ENCODE measurements at places on chromosomes 2 and 18.

- no peak for DNase-seq
Measured at GRCh38 chr18:48162956-48163737, 232.7 kb upstream of the SMAD2 start.

DNA sequence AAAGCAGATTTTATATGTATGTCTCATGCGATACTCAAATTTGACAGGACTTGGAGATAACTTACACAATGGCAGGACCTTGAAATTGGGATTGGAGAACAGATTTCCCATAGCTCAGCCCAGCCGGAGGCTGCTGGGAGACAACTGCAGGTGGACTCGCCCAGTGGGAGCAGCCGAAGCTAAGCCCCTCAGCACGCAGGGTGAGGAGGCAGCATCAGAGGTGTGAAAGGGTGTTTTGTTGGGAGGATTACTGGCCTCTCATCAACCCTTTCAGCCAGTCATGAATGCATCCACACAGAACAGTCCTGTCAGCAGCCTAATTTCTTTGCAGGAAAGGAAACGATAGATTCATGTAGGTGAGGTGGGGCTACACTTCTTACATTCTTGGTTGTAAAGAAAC lies 110.4 kb upstream of the DYNAP start:
- no peak for DNase-seq

GRCh38 chr2:219671279-219671678 lies 43.8 kb downstream of the SLC4A3 start:
- DNase-seq, result no peak

DNA sequence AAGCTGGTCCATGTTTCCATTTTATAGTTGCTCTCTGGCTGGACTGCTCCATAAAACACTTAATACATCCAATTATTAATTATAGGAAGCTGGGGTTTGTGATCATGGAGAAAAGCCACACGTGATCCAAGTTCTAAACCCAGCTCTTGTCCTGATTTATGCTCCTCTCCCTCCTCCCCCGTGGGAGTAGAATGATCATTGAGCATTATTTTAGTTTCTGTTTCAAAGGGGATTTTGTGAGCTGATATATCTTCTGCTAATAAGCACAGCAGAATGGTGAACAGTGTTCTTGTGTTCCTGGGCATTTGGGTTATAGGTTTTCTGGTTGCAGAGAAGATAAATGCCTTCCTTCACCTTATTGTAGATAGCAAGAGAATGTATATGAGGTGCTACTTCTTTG lies 135.7 kb upstream of the TMEM200C start:
- DNase-seq, result no peak

GRCh38 chr18:3455907-3456685 lies 6.1 kb downstream of the TGIF1 start:
- DNase-seq, result no peak

DNA sequence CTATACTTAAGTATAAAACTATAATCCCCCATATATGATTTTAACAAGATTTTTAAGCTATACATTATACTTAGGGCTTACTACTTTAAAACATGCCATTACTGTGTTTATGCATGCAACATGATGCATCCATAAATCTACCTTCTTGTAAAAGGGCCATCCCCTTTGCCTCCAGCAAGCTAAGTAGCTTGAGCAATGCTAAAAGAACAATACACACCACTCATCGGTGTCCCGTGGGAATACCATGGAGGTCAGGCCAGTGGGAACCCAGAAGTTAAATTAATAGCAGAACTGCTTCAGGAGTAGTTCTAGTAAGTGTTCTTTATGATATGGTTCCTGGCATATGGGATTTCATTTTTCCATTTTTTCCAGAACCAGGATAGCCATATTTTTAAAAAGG lies 37.8 kb downstream of the SH3RF3 start:
- no peak for DNase-seq

DNA sequence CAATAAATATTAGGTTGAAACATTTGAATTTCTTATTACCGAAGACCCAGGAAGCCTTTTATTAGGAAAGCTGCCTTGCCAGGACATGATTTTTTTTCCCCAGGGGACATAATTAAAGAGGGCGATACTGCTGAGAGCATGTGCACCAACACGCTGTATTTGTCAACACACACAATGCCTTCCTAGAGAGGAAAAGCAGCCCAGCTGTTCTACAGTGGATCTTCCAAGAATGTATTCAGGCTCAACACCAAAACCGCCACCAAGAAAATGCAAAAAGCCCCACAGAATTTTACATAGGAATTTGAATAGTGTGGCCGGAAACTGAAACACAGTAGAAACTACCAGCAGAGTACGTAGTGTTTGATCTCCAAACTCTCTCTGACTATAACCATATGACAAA lies 320.4 kb downstream of the DLGAP1 start:
- DNase-seq, result no peak

- DNase-seq, result no peak
Measured at GRCh38 chr2:14565666-14566065, 66.9 kb upstream of the LRATD1 start.

DNA sequence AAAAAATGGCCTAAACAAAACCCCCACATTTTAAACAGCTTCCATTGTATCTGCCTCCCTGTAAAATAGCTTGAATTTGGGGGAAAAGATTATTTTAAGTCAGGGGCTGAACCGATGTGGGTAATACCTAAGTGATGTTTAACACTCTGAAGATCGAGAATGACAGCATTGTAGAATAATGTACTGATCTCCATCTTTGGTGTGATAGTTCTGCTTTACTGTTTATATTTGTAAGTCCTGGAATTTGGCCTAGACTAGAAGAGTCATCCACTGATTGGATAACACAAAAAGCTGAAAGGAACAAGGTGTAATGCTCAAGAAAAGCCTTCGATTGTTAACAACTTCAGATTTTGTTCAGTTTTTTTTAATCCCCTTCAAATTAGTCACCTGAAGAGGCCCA lies 53.8 kb upstream of the CCDC68 start:
- DNase-seq, result no peak

Measured in T-cell (primary cell).